ENCODE measurements at places on chromosomes 1 and 21. TPM values are rescaled to one million over a fixed set of nuclear protein-coding genes. Genes with fewer than 3 reads are reported as not detected.

The RFX5 gene
- total RNA-seq = 51.7 TPM

- no peak overlapping the region for H3K27ac ChIP-seq
- no peaks in the 10 kb centered on the region for H3K36me3 ChIP-seq
- H3K27me3 ChIP-seq = no peaks in the 10 kb centered on the region
- no peak overlapping the region for H3K4me3 ChIP-seq
Observed at GRCh38 chr1:236465231-236465958, 58.4 kb upstream of the LGALS8 start.

- H3K27ac ChIP-seq = peak overlapping the region; percentile 91
- H3K36me3 ChIP-seq = no peaks in the 10 kb centered on the region
- H3K4me1 ChIP-seq = peaks cover 62% of the 10 kb centered on the region
- H3K4me3 ChIP-seq = no peak overlapping the region
- H3K27me3 ChIP-seq = no peaks in the 10 kb centered on the region
Observed at GRCh38 chr1:158027508-158027907, 34.1 kb downstream of the KIRREL1 start.

- H3K27me3 ChIP-seq = no peaks in the 10 kb centered on the region
- DNase-seq = peak; percentile 47
- H3K4me3 ChIP-seq = peak overlapping the region; percentile 67
Observed at GRCh38 chr1:41496080-41497055, 11.9 kb upstream of the EDN2 start.

GRCh38 chr21:36727866-36728265 lies 29.0 kb downstream of the SIM2 start:
- no peak for DNase-seq
- H3K4me1 ChIP-seq = no peaks in the 10 kb centered on the region
- H3K27me3 ChIP-seq = no peaks in the 10 kb centered on the region
- H3K27ac ChIP-seq = no peak overlapping the region
- no peak overlapping the region for H3K4me3 ChIP-seq
- no peaks in the 10 kb centered on the region for H3K36me3 ChIP-seq

DNA sequence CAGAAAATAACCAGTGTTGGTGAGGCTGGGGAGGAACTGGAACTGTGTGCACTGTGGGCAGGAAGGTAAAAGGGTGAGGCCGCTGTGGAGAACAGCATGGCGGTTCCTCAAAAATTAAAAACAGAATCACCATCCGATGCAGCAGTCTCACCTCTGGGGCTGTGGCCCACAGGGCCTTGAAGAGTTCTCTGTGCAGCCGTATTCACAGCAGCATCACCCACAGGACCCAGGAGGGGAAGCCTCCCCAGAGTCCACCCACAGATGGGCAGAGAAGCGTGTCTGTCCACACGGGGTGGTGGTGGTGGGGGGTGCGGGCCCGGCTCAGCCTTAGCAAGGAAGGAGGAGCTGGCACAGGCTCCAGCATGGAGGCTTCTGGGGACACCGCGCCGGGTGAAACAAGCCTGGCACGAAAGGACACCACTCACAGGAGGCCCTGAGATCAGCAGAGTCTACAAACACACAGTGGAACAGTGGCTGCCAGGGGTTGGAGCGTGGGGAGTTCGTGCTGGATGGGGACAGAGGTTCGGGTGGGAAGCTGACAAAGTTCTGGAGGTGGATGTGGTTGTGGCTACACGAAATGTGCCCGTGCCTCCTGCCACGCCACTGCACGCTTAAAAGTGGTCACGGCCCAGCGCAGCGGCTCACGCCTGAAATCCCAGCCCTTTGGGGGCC lies 11.5 kb downstream of the MORN1 start:
- DNase-seq = no peak
- no peak overlapping the region for H3K27ac ChIP-seq

DNA sequence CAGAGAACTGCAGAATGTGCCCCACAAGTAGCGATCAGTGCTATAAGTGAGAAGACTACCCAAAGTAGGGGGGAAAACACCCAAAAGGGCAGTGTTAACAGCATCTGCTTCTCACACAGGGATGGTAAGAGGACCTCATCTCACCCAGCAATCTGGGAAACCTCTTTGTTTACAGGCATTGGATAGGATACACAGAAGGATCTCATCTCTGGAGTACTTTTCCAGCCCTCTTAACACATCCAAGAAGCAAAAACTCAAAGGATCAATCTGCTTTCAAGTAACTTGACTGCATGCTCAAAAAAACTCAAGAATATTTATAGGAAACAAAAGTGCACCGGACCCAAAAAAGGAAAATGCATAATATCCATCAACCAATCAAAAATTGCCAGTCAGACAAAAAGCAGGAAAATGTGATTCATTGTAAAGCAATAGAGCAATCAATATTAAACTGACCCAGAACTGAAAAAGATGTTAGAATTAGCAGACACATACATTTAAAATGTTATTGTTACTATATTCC lies 311.0 kb upstream of the CXADR start:
- no peaks in the 10 kb centered on the region for H3K36me3 ChIP-seq
- H3K27ac ChIP-seq = no peak overlapping the region
- no peaks in the 10 kb centered on the region for H3K4me1 ChIP-seq
- no peaks in the 10 kb centered on the region for H3K27me3 ChIP-seq
